ENCODE measurements at places on chromosomes 1 and 21.

- DNase-seq: peak; percentile 97
These were observed 2.6 kb downstream of the KCNA3 start for GRCh38 chr1:110672001-110672752.

DNA sequence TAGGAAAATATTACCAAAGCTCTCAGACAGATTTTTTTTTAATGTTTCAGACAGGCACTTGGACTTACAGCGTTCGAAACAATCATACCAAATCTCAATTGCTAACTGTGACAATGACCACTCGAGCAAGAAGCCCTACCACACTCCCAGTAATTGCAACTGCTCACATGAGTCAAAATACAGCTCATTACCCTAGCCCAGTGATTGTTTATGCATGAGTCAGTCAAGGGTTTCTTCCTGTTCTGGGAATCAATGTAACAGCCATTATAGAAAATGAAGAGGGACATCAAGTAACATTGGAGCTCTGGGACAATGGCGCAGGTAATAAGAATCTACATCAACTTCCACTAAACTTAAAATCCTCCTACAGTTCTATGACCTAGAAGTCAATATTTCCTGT lies 56.1 kb upstream of the SH3GLB1 start:
- no peak for DNase-seq

- DNase-seq: no peak
These were observed at the start of gene RSPO1 for GRCh38 chr1:37634244-37634991. TSS of gene RSPO1 (minus strand) at chr1:37634892. CDS start at chr1:37629661, 5,231 bp downstream.

DNA sequence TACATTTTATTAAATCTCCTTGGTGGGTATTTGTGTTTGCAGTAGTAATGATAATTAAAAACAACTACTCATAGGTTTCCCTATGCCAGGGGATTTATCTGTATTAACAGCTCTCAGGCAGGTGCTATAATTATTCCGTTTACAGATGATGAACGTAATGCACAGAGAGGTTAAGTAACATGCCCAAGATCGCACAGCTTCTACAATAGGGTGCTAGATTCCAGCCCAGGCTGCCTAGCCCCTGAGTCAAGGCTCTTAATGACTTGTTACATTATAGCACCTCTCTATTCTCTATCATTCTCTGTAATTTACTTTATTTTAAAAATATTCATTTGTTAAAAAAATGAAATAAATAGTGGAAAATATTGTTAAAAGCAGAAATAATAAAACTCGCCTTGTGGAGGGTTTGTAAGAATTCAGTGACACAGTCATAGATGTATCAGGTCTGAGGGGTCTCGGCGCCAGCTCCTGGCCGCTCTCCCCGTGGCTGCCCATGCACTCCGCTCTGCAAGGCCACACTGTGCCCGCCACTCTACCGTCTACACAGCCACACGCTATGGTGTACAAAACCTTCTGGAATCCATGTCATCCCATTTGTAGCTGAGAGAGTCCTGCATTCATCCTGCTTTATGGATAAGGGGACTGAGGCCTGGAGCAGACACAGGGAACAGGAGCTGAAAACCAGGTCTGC lies 562.2 kb downstream of the MATN1 start:
- DNase-seq: no peak

DNA sequence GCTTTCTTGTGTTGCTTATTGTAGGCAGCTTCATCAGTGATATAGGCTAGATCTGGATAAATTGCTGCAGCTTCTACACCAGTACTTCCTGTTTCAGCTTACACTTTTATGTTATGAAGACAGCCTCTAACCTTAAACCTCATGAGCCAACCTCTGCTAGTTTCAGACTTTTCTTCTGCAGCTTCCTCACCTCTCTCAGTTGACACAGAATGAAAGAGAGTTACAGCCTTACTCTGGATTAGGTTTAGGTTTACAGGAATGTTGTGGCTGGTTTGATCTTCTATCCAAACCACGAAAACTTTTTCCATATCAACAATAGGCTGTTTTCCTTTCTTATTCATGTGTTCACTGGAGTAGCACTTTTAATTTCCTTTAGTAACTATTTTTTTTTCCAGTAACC lies 76.9 kb upstream of the RNPC3 start:
- no peak for DNase-seq

- no peak for DNase-seq
These were observed 257.6 kb upstream of the USP24 start for GRCh38 chr1:55472784-55473183.

DNA sequence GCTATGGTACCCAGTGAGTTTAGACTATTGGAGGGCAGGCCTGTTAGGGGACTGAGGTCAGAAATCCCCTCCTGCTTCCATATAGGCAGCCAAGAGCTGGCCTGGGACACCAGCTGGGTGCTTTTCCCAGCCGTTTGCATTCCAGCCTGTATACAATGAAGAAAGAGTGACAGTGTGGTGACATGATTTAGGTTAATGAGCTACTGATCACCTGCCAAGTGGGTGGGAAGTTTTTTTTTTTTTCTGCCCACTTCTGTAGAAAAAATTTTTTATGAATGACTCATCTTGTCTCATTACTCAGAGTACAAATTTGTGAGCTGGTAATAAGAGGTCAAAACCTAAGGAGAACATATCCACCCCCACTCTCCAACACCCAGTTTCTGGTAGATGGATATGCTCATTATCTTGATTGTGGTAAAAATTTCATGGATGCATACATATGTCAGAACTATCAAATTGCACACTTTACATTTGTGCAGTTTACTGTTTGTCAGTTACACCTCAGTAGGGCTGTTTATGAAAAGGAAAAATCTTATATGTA lies 16.4 kb upstream of the CGN start:
- DNase-seq: no peak

DNA sequence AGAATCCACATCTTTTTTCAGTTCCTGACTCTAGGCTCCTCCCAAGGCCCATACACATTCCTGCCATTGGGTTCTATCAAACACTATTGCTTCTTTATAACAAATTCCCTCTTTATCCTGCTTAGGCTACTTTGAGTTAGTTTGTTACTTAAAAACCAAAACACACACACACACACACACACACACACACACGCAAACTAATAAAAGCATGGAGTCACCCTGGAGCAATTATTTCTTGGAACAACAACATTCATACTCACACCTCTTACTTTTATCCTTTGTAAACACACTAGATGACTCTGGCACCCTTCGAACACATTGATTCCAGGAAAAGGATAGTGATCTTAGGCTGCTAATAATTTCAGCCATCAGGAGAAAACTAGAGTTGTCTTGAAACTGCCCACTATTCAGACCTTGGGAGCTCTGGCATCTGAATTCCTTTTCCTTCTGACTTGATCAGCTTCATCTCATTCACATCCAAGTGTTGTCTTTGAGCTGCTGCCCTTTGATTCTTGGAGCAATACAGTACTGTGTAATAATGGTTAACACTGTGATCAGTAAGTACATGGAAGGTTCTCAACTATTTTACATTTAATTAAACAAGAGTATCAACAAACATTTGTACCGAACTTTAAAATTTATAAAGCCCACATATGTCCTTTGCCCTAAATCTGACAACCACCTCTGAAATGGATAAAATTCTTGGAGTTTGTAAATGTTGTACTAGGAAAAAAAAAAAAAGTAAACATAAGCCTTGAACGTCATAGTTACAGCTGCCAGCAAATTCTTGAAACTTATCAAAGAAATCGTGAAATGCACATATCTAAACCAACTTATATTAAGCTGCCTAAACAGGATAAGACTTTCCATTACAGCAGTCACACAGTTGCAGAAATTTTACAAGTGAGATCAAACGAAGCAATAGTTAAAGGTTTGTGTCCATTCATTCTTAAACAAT lies 2.8 kb upstream of the SEC22B start:
- no peak for DNase-seq

DNA sequence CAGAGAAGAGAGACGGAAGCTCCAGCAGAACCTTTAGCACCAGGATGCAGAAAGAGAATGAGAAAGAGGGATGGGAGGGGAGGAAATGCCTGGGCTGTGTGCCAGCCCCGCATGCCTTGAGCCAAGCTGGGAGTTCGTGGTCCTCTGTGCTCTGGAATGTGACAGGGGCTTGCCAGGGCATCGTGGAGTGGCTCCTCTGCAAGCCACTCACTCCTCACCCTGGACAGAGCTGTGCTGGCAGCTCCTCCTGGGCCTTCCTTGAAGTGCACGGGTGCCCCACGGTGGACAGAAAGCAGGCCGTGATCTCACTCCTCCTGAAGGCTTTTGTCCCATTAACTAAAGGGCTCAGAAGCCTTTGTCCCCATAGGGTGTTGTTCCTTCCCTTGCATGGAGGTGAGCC lies 34.8 kb upstream of the PRELP start:
- DNase-seq: peak; percentile 10

GRCh38 chr1:183622884-183623785 lies 12.4 kb downstream of the ARPC5 start:
- peak; percentile 68 for DNase-seq

- no peak for DNase-seq
These were observed 57.5 kb upstream of the GUCA2A start for GRCh38 chr1:42221952-42222606.

DNA sequence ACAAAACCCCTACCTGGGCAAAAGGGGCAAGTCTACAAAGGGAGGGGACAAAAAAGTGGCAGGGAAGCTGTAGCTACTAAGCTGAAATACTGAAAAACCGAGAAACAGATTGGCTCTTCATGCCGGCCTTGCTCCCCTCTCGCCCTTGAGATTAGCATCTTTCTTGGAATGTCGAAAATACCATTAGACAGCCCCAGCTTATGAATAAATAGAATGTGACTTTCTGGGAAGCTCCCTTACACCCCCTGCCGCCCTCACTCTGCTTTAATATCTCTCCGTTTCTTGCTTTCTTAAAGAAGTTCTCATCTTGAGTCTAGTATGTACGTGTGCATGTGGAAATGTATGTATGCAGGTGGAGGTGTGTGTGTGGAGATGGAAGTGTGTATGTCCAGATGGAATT lies 14.1 kb downstream of the TRAF3IP3 start:
- DNase-seq: no peak

GRCh38 chr21:26528882-26529281 lies 44.2 kb downstream of the CYYR1 start:
- no peak for DNase-seq

GRCh38 chr1:17437580-17438317 lies 1.7 kb downstream of the RCC2 start:
- DNase-seq: peak; percentile 59

DNA sequence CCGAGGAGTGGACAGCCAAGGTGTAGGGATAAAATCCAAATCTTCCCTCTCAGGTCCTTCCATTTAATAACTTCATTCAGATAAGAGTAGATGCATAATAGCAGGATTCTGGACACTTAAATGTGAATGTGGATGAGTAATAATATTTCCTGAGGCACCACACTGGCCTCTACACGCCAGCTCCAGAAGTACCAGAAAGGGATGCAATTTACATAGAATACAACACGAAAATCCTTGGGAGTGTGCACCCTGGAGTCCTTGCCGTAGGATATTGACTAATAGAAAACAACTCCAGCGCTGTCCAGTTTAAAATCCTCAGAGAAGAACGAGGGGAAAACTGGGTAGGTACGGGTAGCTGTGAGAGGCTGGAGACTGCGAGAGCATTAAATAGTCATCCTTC lies 6.9 kb downstream of the PLXNA2 start:
- no peak for DNase-seq

- DNase-seq: peak; percentile 94
These were observed at the start of gene MSTO1 for GRCh38 chr1:155609515-155610256. TSS of gene MSTO1 (plus strand) at chr1:155610218. CDS start at chr1:155610249, 31 bp downstream.

DNA sequence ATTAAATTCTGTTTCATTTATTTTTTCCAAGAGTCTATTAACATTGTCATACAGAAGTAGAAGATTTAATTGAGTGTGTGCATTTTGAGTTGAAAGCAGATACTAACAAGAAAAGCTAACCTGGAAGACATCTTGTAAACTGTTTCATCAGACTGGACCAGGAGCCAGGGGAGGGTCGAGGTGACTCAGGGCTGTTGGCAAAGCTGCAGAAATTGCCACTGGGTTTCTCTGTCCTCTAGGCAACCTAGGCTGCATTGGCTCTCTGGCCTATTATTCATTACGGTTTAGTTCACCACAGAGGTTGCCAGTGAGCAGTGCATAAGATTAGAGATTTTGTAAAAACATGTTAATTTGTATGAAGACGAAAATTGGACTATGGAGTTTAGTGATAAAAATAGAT lies 27.5 kb downstream of the ERG start:
- DNase-seq: no peak

DNA sequence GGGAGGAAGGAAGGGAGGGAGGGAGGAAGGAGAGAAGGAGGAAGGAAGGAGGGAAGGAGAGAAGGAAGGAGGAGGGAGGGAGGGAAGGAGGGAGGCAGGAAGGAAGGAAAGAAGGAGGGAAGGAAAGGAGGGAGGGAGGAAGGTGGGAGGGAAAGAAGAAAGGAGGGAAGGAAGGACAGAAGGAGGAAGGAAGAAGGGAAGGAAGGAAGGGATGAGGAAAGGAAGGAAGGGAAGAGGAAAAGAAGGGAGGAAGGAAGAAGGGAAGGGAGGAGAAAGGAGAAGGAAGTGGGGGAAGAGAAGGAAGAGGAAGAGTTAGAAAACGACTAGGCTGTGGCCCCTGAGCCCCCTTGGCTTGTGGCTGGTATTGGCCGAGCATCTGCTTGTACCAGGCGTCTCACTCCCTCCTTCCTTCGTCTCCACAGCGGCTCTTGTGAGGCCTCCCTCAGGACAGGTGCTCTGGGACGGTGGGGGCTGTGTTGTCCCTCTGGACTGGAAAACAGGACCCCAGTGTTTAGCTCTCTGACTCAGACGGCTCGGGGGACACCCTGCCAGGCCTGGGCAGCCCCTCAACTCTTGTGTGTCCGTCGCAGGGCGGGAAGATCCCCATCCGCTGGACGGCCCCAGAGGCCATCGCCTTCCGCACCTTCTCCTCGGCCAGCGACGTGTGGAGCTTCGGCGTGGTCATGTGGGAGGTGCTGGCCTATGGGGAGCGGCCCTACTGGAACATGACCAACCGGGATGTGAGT lies 36.2 kb upstream of the C1QA start:
- no peak for DNase-seq

- no peak for DNase-seq
These were observed 234.7 kb downstream of the SETD4 start for GRCh38 chr21:35825370-35826353.

GRCh38 chr1:115982400-115982799 lies 6.1 kb downstream of the SLC22A15 start:
- no peak for DNase-seq

GRCh38 chr1:164767752-164768402 lies 208.9 kb downstream of the PBX1 start:
- no peak for DNase-seq
